ENCODE measurements at places on chromosomes 11 and 22.
A peak's percentile ranks its signal among the peaks of the same experiment; 100 is the strongest.

GRCh38 chr11:132466983-132467382, 1065.3 kb downstream of the OPCML start:
- no peak for DNase-seq

- DNase-seq: peak; percentile 32
Measured at GRCh38 chr11:117818041-117818873, 6.3 kb downstream of the FXYD2 start.

GRCh38 chr11:59765068-59765735, 10.0 kb downstream of the STX3 start:
- no peak for DNase-seq

DNA sequence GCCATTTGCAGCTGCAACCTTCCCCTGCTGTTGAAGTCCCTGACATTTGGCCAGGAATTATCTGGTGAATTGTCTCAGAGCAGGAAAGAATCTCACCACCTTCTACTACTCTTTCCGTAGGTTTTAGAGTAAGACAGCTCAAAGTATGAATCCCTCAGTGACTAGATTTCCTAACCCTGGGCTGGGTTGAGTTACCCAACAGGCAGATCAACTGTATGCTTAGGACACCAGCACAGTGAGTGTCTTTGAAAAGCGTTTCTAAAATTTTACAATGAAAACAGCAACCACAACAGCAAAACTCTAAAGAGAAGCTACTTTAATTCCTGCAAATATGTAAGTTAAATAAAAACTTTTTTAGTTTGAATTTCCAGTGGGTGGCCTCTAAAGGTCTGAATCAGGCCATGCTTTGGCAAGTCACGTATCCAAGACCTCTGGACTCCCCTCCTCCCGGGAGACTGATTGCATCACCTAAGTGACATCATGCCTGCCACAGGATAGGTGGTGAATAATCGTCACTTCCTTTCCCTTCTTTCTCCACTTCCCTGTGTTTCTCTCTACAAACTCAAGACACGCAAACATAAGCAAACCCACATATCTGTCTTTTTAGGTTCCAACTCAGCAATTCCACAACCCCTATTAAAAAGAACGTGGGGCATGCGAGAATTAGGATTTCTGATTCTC, 7.8 kb downstream of the OR8B12 start:
- DNase-seq: no peak

DNA sequence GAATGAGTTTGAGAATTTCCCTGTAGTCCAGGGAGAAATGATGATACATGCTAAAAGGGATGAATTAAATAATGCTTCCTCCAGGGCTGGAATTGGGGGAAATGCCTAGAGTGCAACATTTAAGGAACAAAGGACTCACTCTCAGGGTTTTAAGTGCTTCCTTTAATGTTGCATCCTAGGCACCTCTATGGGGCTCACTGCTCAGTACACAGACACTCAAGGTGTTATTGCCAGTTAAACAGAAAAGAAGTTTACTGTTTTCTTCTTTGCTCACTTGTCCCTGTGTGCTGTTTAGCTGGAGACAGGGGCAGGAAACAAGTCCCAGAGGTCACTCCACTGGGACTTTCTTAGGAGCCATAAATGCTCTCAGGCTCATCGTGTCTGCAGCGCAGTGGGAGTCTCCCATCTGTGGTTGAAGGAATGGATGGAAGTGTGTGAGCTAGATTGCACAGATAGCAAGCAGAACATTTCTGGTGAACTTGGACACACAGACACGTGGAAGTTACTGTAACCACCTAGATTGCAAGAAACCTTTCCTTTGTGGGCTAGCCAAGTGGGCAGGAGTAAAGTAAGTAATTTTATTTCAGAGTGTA, 8.4 kb upstream of the OR52H1 start:
- no peak for DNase-seq

GRCh38 chr11:2557381-2557780, 112.6 kb downstream of the KCNQ1 start:
- DNase-seq: no peak

- no peak for DNase-seq
Measured at GRCh38 chr22:45843986-45844385, 133.0 kb downstream of the WNT7B start.
